GM12864 (cell line): ENCODE measurements at places on chromosomes 6 and 20.

DNA sequence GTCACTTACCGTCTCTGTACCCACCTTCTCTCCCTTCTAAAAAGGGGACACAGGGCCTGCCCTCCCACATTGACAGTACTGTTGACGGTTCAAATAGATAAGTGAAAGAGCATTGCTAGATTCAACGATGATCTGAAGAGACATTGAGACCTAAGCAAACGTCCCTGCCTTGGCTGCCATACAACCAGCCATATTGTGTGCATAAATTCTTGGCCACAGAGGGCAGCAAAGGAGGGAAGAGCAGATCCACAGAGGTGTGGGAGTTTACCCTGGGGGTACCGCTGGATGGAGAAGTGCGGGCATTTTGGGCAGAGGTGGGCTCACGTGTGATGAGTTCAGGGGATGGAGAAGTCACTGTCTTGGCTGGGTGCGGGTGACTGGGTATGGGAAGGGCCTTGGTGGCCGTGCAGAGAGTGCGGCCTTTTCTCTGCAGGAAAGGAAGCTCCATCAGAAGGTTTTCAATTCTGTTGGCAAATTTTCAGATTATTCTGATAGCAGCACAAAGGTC, 85.6 kb downstream of the POPDC3 start:
- no peak for DNase-seq

- no peak for DNase-seq
Measured at GRCh38 chr6:120960761-120961160, 373.5 kb downstream of the TBC1D32 start.

DNA sequence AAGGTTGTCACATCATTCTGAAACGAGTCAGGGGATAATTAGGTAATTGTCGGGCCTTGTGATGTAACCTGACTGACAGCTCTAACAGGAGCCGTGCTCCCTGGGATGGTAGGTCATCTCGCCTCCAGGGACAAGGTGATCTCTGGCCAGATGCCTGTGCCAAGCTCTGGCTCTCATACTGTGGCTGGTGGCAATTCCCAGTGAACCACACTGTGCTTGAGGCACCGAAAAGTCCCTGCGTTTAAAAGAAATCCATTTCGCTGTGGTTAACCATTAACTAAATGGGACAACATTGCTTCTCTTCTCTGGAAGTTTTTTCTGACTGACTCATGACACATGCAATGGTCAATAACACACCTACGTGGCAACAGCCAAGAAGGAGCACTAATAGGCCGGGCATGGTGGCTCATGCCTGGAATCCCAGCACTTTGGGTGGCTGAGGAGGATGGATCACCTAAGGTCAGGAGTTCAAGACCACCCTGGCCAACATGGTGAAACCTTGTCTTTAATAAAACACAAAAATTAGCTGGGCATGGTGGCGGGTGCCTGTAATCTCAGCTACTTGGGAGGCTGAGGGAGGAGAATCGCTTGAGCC, 669.2 kb downstream of the PRKN start:
- no peak for DNase-seq

GRCh38 chr6:108673602-108674001, 112.9 kb downstream of the FOXO3 start:
- DNase-seq = no peak

GRCh38 chr6:93819189-93819588, 399.8 kb upstream of the EPHA7 start:
- DNase-seq = no peak

DNA sequence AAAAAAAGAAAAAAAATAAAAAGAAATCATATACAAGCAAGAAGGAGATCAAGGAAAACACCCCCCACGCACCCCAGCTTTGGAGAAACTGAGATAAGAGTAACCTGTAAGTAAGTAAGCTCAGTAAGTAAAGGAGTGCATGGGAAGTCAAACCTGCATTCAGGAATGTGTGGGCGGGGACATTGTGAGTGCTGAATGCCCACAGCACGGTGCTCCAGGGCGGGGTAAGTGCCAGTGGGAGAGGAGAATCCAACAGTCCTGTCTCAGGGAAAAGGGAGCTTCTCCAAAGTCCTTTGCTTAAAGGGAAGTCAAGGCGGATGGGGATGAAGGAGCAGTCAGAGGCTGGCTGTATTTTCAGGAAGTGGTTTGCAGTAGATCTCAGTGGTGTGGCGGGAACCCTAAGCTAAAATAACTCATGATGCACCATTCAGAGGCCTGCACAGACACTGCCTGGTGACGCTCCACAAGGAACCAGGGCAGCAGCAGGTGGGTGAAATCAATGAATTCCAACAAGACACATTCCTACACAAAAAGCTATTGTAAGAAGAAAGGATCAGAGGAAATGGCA, 368.0 kb downstream of the QKI start:
- peak; percentile 18 for DNase-seq

GRCh38 chr6:138222901-138223546, 4.7 kb upstream of the PBOV1 start:
- DNase-seq = no peak

DNA sequence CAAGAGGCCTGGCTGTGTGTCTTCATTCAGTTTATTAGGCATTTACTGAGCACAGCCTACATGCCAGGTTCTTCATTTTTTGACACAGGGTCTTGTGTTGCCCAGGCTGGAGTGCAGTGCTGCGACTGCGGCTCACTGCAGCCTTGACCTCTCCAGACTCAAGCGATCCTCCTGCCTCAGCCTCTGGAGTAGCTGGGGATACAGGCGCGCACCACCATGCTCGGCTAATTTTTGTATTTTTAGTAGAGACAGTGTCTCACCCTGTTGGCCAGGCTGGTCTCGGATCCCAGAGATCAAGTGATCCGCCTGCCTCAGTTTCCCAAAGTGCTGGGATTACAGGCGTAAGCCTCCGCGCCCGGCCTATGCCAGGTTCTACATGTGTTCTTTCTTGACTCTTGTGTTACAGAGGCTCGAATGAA, 601 bp upstream of the ATRN start:
- DNase-seq = no peak

GRCh38 chr6:42834056-42834455, 45.4 kb upstream of the RPL7L1 start:
- DNase-seq = no peak

DNA sequence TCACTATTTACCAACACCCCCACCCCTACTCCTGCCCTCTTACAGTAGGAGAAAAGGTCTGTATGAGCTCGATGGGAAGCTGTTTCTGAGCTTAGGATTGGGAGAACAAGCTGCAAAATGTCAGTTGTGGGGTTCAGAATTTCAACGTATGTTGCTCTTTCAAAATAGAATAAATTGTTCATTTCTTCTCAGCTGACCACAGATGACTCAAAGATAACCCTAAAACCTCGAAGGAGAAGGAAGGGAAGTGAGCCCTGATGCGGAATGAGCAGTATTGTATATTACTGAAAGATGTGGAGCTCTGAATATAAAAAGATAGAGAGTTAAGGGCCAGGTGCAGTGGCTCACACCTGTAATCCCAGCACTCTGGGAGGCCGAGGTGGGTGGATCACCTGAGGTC, 35.9 kb upstream of the MYLIP start:
- DNase-seq = peak; percentile 8

GRCh38 chr20:7090811-7091210, 323.3 kb downstream of the BMP2 start:
- DNase-seq = no peak

- no peak for DNase-seq
Measured at GRCh38 chr6:130794738-130795137, 32.5 kb upstream of the SMLR1 start.

- DNase-seq = no peak
Measured at GRCh38 chr20:40431112-40431511, 257.9 kb downstream of the MAFB start.

DNA sequence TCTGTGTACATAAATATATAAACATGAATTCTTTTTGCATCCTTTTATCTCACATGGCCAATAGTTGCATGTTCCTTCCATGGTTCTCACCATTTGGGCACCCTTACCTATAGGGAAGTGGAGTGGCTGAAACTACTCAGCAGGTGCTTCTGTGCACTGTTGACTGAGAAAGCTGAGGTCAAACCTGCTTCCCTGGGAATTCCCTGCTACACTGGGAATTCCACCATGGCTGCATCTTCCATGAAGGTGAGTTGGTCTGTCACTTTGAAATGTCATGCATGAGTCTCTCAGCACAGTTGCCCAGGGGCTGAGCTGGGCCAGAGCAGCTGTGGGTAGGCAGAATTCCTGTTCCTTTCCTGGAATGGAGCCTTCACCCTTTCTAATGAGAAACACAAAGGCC, 193.8 kb upstream of the PRSS16 start:
- peak; percentile 7 for DNase-seq
